GM19239 (cell line): ENCODE measurements at places on chromosomes 2 and 18.
A peak's percentile ranks its signal among the peaks of the same experiment; 100 is the strongest.

DNA sequence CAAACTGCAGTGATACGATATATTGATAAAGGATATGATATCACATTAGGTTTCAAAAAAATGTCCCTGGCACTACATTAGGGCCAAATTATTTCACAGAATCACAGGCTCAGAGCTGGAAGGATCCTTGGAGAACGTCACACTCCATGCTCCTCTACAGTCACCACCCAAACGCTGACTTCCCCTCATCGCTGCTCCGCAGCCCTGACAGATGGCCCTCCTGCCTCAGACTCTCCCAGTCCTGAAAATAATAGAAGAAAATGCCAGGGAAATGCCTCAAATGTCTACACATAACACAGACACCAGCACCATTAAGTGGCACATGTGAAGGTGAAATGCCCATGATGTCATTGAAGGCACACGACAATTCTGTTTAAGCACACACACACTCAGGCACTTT is 72.0 kb downstream of the ZNF521 start:
- no peak for DNase-seq

GRCh38 chr2:154706660-154707059 is 8.2 kb downstream of the KCNJ3 start:
- no peak for DNase-seq

DNA sequence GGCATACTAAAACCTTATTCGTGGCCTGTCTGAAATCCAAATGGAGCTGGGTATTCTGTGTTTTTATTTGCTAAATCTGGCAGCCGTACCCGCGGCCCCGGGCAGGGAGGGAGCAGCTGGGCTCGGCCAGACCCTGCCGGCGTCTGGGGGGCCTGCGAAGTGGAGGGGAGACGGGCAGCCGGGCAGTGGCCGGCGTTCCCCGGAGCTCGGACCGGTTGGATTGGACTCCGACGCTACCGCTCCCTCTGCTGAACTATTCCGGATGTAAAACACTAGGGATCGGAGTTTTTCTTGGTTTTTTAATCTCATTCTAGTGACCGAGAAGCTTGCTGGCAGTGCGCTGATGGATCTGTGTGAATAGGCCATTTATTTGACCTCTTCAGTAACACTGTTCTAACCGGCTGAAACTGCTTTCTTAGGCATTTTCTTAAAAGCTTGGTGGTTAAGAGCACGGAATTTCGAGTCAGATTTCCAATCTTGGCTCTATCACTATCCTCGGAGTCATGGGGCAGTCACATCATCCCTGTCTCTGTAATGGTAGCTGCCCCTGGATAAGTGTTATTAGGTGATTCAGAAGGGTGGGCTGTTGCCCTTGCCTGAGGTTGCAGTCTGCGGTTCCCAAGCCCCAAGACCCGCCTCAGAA is 694 bp downstream of the UNC50 start:
- no peak for DNase-seq

- no peak for DNase-seq
Observed at GRCh38 chr2:134764164-134764563, 45.4 kb upstream of the TMEM163 start.

DNA sequence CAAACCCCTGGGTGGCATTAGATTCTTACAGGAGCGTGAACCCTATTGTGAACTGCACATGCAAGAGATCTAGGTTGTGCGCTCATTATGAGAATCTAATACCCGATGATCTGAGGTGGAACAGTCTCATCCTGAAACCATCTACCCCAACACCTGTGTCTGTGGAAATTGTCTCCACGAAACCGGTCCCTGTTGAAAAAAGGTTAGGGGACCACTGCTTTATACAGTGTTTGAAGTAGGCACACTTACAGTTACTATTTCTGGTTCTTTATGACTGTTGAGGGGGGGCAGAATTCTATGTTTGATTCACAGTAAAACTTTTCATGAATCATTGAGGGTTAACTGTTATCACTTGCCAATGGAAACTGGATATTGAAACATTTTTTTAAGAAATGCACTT is 72.0 kb downstream of the RIF1 start:
- no peak for DNase-seq

DNA sequence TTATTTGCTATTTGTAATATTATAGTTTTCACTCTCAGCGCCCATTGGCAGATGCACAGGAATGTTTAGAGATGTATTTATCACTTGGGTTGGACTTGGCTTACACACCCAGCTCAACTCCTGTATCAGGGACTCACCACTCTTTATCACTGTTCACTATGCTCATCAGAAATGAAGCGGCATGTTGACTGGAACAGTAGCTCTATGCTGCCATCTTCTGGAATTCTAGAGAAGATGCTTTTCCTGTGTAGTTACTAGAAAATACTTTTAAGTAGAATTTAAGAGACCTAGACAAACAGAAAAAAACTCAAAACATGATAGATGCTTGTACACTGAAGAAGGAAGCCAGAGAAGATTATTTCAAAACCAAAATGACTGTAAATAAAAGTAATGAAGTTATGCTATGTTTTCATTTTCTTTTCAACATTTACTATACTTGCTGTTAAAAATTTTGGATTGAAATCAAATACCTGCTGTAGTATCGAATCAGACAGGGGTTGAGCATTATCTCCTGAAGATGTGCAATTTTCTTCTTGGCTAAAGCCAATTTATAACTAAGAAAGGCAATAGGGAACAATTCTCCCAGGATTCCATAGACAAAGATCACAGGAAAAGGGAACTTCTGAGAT is 47.4 kb upstream of the NXPH2 start:
- DNase-seq: peak; percentile 9

- no peak for DNase-seq
Observed at GRCh38 chr2:162932416-162932815, 93.8 kb upstream of the KCNH7 start.

GRCh38 chr2:86821306-86821705 is 30.6 kb upstream of the CD8A start:
- no peak for DNase-seq

- DNase-seq: no peak
Observed at GRCh38 chr2:109597283-109597682, 16.5 kb downstream of the SEPTIN10 start.

- no peak for DNase-seq
Observed at GRCh38 chr2:127053731-127054603, 53.0 kb downstream of the BIN1 start.

GRCh38 chr18:3233433-3234168 is 13.8 kb upstream of the MYOM1 start:
- DNase-seq: no peak

GRCh38 chr2:190451561-190452176 is 43.5 kb downstream of the MFSD6 start:
- no peak for DNase-seq

- no peak for DNase-seq
Observed at GRCh38 chr2:212831671-212832199, 293.1 kb upstream of the ERBB4 start.
